ENCODE measurements at places on chromosomes 13 and 19.

DNA sequence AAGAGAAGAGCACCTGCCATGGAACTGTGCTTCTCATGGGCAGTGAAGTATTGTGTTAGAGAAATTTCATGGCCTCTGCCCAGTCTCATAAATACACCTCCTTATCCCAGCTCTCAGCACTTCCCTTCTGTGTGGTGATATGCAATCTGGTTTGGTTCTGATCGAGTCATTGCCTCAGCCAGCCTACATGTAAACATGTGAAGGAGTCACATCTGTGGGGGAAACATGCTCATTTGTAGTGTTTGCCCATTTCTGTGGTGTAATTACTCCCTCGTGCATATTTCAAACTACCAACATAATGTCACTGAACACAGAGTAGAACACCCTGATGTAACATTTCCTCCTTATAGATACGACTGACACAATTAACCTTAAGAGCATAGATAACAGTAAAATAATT is 183.0 kb downstream of the DCT start:
- DNase-seq, result no peak

- no peak for DNase-seq
Measured at GRCh38 chr13:48181482-48182145, 51.4 kb upstream of the ITM2B start.

- peak; percentile 36 for DNase-seq
Measured at GRCh38 chr19:47280183-47280797, 5.6 kb downstream of the INAFM1 start.

- no peak for DNase-seq
Measured at GRCh38 chr13:112456138-112457056, 80.2 kb downstream of the SPACA7 start.

- DNase-seq, result no peak
Measured at GRCh38 chr19:10802479-10802878, 33.5 kb downstream of the TMED1 start.

DNA sequence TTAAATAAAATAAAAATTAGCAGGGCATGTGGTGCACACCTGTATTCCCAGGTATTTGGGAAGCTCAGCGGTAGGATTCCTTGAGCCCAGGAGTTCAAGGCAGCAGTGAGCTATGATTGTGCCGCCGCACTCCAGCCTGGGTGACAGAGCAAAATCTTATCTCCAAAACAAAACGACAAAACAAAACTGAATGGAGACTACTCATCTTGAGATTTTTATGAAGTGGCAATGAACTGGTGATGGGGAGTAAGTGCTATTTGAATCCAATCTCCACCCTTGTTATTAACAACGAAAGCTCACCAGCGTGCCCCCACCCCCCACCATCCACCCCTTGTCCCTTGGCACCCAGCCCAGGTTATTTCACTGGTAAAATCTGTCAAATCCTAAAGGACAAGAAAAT is 45.2 kb upstream of the URI1 start:
- DNase-seq, result no peak

DNA sequence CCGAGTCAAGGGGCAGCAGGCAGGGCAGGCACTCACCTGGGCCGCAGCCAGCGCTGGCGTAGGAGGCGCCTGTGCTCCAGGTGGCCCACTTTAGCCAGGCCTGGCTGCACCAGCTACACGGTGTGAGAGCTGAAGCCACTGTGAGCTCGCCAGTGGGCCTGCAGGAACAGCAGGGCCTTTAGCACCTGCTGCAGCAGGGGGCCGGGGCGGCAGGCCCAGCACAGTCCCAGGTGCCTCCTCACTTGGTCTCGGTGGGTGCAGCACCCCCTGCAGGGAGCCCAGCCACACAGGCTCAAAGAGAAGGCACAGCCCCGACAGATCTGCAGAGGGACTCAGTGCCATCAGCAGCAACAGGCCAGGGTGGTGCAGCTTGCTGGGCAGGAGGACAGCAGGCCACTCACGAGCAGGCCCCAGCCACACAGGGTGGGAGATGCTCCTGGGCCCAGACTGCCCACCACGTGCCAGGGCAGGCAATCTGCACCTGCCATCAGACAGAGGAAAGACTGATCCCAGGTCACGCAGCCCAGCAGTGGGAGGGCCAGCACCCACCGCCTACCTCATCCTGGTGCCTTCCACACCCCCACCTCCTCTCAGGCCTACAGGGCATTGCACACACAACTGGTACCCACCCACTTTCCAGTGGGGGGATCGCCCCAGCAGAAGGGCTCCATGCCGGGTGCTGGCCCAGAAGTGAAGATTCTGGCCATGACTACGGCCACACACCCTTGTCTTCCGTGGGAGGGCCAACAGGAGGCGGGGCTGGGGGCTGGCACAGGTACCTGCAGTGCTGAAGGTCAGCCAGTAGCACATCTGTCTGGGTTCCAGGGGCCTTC is 15.8 kb downstream of the ARHGAP33 start:
- no peak for DNase-seq
